ENCODE measurements at places on chromosomes 16 and 17.

DNA sequence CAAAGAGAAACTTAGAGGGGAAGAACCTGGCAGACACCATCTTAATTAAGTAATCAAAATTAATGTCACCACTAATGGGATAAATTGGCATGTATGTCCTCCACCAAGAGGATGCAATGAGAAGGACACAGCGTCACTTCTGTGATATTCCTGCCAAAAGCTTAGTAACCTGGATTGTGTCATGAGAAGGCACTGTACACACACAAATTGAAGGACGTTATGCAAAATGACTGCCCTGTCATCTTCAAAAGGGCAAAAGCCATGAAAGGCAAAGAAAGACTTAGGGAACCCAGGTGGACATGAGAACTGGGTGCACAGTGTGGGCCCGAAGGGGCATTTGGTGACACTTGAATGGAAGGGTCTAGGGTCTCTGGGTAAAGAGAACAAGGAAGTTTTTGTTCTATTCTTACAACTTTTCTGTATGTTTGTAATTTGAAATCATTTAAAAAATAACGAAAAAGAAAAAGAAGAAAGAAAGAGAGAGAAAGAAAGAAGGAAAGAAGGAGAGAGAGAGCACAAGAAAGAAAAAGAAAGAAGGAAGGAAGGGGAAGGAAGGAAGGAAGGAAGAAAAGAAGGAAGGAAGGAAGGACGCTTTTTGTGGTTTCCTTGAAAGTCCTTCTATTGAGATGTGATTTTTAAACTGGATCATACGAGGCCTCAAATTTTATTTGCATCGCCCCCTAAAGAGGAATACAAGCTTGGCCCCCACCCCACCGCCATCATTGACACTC lies 4.0 kb upstream of the APOH start:
- DNase-seq, result no peak

GRCh38 chr17:14959106-14959648 lies 305.9 kb downstream of the PMP22 start:
- DNase-seq, result no peak

DNA sequence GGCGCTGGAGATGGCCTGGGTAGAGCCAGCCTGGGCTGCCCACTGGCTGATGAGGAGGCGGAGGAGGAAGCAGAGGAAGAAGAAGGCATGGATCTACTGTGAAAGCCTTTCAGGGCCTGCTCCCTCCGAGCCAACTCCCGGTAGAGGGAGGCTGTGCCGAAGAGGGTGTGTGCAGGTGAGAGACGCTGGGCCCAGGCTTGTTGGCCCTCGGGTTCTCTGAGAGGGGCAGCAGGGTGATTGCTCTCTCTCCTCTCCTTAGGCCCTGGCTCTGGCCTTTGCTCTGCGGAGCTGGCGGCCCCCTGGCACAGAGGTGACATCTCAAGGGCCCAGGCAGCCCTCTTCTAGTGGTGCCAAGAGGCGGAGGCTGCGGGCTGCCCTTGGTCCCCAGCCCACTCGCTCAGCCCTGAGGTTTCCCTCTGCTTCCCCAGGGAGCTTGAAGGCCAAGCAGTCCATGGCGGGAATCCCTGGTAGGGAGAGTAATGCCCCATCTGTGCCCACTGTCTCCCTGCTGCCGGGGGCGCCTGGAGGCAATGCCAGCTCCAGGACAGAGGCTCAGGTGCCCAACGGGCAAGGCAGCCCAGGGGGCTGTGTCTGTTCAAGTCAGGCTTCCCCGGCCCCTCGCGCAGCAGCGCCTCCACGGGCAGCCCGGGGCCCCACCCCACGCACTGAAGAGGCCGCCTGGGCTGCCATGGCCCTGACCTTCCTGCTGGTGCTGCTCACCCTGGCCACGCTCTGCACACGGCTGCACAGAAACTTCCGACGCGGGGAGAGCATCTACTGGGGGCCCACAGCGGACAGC lies 3.6 kb downstream of the TP53I13 start:
- DNase-seq, result no peak

DNA sequence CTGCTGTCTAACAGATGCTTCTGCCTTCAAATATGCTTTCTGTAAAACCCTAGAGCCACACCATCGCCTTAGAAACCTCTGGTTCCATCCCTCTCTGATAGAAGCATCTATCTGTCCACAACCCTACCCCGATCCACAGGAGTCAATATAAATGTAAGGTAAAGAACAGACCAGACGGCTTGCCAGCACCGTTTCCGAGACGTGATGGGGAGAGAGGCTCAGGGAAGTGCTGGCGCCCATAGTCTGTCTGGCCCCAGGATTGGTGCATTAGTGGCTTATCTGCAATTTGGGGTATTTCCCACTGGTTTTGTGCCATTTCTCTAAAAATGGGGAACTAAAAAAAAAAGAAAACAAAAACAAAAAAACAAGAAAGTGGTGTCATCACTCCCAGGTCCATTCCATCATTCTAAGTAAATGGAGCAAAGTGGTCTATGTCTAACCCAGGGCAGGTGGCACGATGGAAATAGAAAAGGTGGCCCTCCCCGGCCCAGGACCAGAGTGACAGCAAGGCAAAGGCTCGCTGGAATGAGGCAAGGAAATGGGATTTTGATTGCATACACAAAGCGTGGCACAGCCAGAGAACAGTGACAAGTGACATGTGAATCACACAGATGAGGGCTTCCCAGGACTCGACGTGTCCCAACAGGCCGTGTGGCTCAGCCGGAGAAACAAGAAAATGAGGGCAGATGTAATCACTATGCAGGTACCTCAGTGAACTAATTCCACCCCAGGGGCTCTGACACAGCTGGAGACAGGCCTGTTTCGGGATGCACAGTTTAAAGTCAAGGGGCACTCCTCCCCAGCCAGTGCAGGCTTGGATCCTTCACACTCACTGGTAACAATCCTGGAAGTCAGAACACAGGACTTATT lies 125.6 kb downstream of the GAS7 start:
- DNase-seq, result no peak

DNA sequence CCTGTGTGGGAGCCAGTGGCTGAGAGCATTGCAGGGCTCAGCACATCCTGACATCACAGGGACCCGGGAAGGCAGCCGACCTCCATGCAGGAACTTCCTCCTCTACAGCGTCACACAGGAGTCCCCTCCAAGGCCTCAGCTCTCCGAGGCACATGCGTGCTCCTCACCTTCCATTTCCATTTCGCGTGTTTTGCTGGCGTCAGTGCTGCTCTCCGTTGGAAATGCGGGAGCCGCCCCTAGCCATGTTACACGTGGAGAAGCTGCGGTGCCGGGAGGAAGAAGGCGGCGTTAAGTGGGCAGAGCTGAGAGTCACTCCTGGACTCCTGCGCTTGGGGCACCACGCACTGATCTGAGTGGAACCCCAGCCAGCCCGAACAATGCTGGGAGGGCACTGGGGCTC lies 25.2 kb upstream of the CRISPLD2 start:
- no peak for DNase-seq

DNA sequence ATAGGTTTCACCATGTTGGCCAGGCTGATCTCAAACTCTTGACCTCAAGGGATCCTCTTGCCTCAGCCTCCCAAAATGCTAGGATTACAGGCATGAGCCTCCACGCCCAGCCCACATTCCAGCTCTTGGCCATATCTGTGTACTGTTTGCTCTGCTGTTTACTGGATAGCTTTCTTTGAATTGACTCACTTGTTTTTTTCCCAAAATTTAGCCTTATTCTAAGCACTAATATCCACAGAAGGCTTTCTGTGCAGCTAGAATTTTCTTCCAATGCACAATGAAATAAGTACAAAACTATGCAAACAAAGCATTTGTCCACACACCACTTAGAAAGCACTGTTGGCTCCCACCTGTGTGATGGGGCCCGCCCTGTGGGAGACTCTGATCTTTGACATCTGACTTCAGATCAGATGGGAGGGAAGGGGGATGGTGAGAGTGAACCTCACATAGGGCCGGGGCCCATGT lies 72.2 kb downstream of the CLEC16A start:
- no peak for DNase-seq

DNA sequence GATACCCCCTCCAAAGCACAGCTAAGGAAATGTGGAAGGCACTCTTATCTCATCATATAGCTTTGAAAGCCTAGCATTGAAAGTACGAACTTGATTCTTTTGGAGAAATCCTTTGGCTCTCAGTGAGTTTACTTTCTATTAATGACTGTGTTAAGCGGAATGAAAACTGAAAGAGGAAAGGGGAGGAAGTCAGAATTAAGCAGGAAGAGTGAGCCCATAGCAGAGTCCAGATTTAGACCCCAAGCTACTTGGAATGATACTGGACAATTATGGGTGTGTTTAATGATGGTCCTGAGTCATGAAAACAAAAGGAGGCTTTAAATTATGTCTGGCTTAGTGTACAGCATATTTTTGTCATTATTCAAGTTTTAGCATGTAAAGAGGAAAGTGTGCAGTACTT lies 42.2 kb downstream of the TENT4B start:
- DNase-seq, result peak; percentile 31

- no peak for DNase-seq
Measured at GRCh38 chr16:30896261-30896888, at the start of gene CTF1. Gene CTF1 (plus strand): TSS chr16:30896614. CDS start chr16:30896644, 30 bp downstream.

DNA sequence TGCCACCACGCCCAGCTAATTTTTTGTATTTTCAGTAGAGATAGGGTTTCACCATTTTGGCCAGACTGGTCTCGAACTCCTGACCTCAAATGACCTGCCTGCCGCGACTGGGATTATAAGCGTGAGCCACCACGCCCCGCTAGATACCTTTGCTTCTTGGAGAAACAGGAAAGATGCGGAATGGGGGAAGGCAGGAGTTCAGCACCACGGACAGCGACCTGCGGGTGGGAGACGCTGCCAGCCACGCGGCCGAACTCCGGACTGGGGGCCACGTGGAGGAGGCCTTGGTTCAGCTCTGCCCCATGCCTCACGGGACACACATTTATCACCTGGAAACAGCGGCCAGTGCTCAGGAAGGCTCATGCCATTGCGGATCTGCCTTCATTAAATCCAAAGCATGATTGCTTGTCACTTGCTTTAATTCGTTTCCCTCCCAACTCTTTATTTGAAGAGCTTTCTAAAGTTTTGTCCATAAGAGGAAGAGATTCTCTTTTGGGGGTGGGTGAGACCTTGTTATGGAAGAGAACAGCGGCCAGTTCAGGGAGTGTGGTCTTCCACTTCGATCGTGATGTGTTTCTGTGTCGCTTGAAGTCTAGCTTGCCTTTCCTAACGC lies 219.9 kb downstream of the ENGASE start:
- DNase-seq, result no peak

DNA sequence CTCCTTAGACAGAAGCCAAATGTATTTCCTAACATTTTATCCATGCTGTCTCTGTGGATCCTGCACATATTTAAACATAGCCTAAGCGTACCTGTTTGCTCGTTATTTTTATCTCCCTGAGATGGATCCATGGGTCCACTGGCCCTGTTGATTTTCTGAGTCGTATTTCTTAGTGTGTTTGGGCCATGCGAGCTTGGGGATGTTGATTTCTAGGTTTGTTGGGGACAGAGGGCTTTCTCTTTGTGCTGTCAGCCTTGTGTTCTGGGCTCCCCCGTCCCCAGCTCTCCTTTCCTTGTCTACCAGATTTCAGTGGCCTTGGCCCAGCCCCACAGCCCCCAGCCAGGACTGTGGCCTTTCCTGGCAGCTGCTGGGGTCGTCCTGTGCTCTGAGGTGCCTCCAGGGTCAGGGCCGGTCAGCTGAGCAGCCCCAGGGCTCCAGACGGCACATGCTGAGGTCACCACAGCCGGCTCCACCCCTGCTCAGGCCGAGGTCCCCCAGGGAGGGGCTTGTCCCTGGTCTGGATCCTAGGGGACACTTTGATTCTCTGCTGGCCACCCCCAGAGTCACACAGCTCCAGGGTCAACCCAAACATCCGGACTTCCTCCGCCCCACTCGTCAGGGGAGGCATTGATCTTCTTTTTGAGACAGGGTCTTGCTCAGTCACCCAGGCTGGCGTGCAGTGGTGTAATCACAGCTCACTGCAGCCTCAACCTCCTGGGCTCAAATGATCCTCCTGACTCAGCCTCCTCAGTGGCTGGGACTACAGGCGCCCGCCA lies 4.4 kb downstream of the SSTR5 start:
- DNase-seq, result no peak

DNA sequence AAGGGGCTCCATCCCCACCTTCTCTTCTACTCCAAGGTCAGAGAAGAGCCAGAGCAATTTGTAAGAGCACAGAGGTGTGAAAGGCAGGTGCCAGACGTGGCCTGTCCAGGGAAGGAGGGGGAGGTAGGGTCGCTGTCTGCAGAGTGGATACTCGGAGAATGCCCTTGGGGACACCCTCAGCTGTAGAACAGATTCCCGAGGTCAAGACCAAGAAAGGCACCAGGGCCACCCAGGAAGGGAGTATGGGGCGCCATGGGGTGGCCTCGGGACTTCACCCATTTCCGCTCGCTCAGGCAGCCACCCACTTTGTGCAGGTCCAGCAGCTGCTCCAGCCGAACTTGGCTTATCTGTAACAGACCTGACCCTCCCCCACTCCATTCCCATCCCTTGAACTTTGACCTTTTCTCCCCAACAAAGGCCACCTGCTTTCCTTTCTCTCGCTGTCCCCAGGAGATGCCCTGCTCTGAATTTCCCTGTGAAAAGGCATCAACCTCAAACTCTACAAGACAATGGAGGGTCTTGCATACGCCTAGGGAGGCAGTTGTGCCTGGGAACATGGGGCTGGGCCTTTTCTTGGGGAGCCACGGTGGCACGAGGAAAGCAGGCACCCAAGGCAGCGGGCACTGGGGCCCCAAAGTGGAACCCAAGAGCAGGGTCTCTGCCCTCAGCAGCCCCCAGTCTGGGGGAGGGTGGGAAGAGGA lies 11.3 kb upstream of the AXIN2 start:
- no peak for DNase-seq

DNA sequence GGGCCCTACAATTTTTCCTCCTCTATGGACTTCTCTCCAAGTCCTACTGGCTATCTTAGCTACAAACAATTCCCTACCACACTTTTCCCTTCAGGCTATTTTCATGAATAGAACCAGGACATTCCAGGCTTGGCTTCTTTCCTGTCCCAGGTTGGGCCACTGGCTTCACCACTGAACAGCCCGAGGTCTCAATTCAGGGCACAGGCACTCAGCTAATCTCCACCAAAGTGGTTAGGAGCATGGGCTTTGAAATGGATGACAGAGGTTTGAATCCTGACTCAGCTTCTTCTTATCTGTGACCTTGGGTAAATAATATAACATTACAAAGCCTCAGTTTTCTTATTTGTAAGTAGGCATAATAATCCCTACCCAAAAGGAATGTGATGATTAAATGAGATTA lies 50.9 kb upstream of the ZNF629 start:
- no peak for DNase-seq

- DNase-seq, result no peak
Measured at GRCh38 chr17:12104831-12105230, 84.2 kb downstream of the MAP2K4 start.

GRCh38 chr16:23160082-23160481 lies 10.8 kb upstream of the USP31 start:
- DNase-seq, result no peak

DNA sequence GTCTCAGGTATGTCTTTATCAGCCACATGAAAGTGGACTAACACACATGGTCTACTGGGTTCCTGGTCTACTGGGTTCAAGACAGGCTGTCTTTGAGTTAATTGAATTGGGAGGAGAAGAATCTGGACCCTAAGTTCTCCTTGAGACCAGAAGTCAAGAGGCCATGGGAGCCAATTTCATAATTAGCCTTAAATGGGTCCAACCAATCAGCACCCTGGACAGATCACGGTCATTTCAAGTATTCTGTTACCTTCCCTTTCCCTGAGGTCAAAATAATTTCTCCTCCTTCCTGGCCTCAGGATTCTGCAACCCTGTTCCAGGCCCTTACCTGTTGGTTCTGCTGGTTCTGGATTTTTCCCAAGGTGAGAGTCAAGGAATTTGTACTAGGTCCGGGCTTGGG lies 23.8 kb downstream of the OSBPL7 start:
- DNase-seq, result no peak

All from MV-4-11 (cell line).